ENCODE measurements at places on chromosomes 6 and 20. TPM values are rescaled to one million over a fixed set of nuclear protein-coding genes. Genes with fewer than 3 reads are reported as not detected.
A peak's percentile ranks its signal among the peaks of the same experiment; 100 is the strongest.

Gene HLA-DRB1
- 122 TPM for total RNA-seq

Gene RBCK1
- 46.6 TPM for total RNA-seq

Gene PSORS1C2
- not detected for total RNA-seq

GRCh38 chr20:53895385-53895755, 175.0 kb downstream of the BCAS1 start:
- DNase-seq = no peak

- no peak for DNase-seq
Measured at GRCh38 chr6:90894285-90895130, 307.6 kb upstream of the MAP3K7 start.

GRCh38 chr20:19376451-19377229, 164.2 kb downstream of the SLC24A3 start:
- peak; percentile 88 for DNase-seq

- DNase-seq = peak; percentile 87
Measured at GRCh38 chr6:159044899-159045727, at the start of gene TAGAP. TSS of gene TAGAP (minus strand) at chr6:159044991. CDS start at chr6:159044146, 845 bp downstream.

DNA sequence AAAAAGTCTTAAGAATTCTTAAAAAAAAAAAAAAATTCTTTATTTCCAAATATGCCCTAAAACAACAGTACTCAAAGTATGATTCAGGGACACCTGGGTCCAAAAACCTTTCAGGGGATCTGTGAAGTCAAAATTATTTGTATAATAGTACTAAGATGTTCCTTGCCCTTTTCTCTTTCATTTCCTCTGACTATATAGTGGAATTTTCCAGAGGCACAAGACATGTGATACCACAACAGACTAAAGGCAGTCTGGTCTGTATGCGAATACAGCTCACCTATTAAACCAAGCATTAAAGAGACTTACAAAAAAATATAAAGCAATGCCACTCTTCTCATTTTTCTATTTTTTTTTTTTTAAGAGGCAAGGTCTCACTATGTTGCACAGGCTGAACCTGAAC, 15.4 kb downstream of the NOL7 start:
- DNase-seq = no peak

- DNase-seq = no peak
Measured at GRCh38 chr6:2213086-2213485, 32.3 kb downstream of the GMDS start.

GRCh38 chr6:166341977-166342348, 382 bp downstream of the SFT2D1 start:
- DNase-seq = no peak

DNA sequence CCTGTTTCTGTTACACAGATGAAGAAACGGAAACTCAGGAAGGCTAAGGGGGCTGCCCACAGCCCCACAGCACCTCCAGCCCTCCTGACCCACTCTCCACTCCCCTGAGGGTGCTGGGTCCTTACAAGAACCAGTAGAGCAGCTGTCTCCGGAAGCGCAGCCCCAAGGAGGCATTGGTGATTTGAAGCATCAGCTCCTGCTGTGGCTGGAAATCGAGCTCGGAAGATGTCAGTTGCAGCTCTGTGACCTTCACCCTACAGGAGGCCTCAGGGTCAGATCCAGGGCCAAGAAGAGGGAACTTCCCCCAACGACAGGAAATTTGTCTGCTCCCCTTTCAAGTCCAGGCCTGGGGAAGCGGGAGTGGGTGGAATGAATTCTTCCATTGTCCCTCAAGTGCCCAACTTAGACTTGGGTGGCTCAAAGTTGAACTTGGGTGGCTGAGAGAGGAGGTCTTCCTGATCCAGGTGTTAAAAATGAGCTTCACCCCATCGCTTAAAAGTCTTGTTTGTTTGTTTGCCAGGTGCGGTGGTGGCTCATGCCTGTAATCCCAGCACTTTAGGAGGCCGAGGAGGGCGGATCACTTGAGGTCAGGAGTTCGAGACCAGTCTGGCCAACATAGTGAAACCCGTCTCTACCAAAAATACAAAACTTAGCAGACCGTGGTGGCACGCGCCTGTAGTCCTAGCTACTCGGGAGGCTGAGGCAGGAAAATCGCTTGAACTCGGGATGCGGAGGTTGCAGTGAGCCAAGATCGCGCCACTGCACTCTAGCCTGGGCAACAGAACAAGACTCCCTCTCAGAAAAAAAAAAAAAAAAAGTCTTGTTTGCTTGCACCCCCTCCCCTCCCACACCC, 1.9 kb downstream of the PLTP start:
- DNase-seq = no peak

Data from right cardiac atrium (tissue), 5 donors.